Right ventricle myocardium superior (tissue), 1 donor: ENCODE measurements at places on chromosomes 16 and 17. TPM values are rescaled to one million over a fixed set of nuclear protein-coding genes. Genes with fewer than 3 reads are reported as not detected.

The SP6 gene
- 0.08 TPM for total RNA-seq

The FBXW10 gene
- 0.24 TPM for total RNA-seq

The CCL5 gene
- 1.6 TPM for total RNA-seq

The ITGB3 gene
- 2.7 TPM for total RNA-seq

The TNK1 gene
- 2.1 TPM for total RNA-seq

The WIPF2 gene
- 11.8 TPM for total RNA-seq

The APOBR gene
- 0.48 TPM for total RNA-seq

The DOC2B gene
- total RNA-seq = 3.4 TPM

The CES5A gene
- 0.35 TPM for total RNA-seq

The KRTAP4-4 gene
- total RNA-seq = not detected

DNA sequence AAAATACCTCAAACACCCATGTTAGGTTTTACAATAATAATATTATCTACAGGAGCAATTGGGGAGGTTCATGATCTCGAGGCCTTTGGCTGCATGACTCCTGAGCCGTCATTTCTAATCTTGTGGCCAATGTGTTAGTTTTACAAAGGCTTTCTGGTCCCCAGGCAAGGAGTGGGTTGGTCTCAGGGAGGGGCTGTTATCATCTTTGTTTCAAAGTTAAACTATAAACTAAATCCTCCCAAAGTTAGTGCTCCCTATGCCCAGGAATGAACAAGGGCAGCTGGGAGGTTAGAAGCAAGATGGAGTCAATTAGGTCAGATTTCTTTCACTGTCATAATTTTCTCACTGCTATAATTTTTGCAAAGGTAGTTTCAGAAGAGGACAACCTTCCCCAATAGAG, 9.1 kb upstream of the CCL5 start:
- DNase-seq = no peak

- DNase-seq = no peak
Measured at GRCh38 chr17:43383826-43384475, 14.8 kb upstream of the ARL4D start.

DNA sequence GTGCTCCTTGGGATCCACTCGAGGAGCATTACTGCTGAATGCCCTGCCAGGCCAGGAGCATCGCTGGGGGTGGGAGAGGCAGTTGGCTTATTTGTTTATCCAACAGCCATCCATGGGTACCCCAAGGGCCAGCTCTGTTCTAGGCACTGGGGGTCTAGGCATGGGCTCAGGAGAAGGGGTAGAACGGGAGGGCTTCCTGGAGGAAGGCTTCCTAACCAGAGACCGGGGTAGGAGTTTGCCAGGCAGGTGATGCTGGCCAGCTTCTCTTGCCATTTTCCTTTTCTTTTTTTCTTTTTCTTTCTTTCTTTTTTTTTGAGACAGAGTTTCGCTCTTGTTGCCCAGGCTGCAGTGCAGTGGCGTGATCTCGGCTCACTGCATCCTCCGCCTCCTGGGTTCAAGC, 241.0 kb downstream of the SEC14L1 start:
- DNase-seq = no peak

- no peak for DNase-seq
Measured at GRCh38 chr17:11909348-11909747, 87.9 kb downstream of the ZNF18 start.

GRCh38 chr16:19555938-19556771, 652 bp downstream of the VPS35L start:
- no peak for DNase-seq

GRCh38 chr16:65154321-65154720, 32.5 kb upstream of the CDH11 start:
- DNase-seq = no peak

DNA sequence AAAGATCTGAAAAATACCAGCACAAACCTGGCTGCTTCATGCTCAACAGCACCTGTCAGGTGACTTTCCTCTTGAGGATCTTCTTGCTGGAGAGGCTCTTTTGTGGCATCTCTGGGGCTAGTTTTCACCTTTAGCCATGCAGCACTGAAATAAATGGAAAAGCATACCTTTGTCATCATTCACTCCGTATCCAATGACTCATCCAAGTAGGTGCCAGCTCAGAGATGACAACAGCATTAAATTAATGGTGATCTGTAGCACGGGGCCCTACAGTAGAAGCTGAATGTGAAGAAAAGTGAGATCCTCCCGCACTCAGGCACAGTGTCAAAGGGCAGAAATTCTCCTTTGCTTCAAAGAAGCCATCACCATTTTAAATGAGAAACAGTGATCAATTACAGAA, 32.2 kb downstream of the KIAA0753 start:
- no peak for DNase-seq

GRCh38 chr17:16662936-16663335, 9.3 kb upstream of the ZNF624 start:
- no peak for DNase-seq

DNA sequence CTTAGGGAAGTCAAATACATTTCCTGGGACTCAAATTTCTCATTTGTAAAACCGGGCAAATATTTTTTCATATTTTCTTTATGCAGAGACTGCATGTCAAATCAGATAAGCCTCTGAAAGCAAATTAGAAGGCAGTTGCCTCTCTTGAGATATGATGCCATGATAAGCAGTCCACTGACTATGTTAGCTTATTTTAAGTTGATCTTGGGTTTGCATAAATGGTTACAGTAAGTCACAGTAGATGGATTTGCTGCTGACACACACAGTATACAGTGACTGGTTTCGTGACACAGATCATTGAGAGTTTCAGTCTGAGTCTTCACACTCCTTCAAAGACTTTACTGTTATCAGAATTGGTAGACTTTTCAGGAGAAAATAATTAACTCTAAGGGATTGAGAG, 927.6 kb upstream of the CDH8 start:
- DNase-seq = no peak

DNA sequence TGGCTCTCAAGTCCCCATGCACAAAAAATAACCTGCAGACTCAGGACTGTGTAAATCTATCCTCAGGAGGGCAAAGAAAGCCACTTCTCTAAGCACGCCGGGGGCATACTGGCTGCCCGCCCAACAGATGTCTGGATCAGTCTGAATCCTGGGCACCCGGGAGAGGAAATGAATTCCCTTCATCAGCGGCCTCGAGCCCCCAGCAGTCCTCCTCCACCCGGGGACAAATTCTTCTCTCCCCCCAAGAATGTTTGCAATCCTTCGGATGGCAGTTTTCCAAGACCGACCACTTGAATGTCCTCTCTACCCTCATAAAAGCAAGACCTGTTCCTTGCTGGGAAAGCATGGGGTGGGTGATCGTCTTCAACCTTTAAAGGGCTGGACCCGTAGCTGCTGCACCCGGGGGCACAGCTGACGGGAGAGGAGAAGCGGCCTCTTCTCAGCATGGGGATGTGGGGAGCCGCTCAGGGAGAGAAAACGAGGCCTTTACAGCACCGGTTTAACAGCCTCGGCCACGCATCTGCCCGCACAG, 9.4 kb upstream of the MAP2K3 start:
- DNase-seq = no peak

GRCh38 chr16:2404099-2404498, 25.1 kb upstream of the CCNF start:
- no peak for DNase-seq

DNA sequence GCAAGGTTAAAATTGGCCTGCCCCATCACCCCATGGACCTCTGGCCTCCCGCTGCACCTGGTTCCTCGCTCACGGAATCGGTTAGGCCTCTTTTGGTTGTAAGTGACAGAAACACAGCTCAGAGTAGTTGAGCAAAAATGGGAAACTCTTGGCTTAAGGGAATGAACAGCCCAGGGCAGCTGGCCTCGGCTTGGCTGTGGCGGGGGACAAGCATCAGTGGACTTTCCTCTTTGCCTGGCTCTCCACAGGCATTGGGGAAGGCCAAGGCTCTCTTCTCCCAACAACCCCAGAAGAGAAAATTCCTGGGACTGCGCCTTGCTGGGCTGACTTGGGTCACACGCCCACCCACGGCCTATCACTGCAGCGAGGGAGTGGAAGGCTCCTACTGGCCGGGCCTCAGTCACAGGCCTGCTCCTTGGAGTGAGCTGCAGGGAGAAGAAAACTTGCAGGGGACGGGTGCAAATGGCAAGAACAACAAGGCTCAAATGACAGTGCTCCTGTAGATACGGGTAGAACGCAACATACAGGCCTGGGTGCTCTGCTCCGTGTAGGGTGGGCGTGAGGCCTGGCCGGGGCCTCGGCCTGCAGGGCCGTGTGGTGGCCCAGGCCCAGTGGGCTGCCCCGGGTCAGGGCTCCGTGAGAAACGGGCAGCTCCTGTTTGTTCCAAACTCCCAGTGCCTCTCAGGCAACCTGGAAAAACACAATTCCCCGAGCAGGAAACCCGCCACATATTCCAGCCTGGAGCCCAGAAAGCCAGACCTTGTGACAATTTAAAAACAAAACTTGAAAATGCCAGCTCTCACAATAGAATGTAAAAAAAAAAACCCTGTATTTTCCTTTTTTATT, 25.0 kb upstream of the ATP2A3 start:
- DNase-seq = no peak

- no peak for DNase-seq
Measured at GRCh38 chr17:20043021-20043420, 33.9 kb downstream of the SPECC1 start.

- DNase-seq = peak; percentile 16
Measured at GRCh38 chr17:17320188-17320910, 17.2 kb downstream of the NT5M start.

DNA sequence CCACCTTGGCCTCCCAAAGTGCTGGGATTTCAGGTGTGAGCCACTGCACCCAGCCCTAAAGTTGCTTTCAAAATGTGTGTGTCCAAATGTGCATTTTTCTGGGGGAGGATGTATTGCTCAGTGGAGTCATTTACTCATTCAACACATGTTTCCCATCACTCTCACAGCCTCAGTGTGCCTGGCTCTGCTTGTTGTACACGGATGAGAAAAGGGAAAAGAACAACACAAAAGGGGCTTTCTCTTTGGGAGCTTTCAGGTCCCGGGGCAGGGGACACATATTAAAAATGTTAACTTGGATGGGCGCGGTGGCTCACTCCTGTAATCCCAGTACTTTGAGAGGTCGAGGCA, 1.7 kb upstream of the PPL start:
- no peak for DNase-seq

DNA sequence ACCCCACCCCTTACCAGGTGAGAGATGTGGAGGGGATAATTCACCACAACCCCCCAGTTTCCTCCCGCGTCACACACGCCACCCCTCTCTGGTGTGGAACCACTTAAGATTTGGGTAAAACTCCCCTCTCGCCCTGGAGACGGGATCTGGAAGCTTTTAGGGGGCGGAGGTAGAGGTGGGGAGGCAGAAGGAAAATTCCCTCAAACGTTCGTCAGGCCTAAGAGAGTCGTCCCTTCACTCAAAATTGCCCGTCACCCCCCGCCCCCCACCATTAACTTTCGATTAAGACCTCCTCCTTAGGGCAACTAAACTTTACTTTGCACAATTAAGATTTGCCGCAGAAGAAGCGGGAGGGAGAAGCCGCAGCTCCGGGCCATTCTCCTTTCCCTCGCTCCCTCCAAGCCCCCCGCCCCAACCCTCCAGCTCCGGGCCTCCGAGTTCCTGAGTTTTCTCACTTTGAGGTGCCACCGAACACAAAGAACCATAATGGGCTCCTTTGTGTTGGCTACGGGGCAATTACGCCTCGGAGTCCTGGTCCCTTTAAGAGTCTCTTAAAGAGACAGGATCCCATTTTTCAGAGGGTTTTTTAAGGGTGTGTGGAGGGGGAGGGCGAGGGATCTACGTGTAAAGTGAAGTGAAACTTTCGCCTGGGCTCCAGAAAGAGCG, 985 bp upstream of the FZD2 start:
- DNase-seq = no peak

DNA sequence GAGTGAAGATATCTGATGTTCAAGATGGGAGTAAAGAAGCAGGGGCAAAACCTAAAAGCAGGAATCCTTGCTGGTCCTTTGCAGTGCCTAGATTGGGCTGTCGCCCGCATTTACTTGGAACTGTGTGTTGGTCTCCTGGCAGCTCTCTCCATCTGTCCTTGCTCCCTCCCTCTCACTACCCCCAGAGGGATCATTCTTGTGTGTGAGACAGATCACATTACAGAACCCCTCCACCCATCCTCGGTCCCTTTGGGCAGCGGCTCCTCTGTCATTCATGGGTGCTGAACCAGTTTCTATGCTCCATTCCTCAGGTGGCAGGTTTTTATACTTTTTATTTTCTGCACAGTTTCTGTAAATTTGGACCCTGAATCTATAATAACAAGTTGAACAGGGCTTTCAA, 99.4 kb upstream of the MYOCD start:
- DNase-seq = no peak

DNA sequence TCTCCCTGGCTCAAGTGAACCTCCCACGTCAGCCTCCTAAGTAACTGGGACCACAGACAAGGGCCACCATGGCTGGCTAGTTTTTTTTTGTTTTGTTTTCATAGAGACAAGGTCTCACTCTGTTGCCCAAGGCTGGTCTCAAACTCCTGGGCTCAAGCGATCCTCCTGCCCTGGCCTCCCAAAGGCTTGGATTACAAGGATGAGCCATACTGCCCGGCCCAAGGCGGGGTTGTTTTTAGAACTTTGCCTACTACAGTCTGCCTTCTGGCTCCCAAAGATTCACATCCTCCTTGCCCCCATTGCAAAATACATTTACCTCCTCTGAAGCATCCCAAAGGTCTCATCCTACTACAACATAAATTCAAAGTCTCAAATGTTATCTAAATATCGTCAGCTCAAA, 49.5 kb upstream of the PHOSPHO1 start:
- no peak for DNase-seq

- DNase-seq = no peak
Measured at GRCh38 chr16:595094-595528, 5.2 kb downstream of the RAB40C start.

- peak; percentile 84 for DNase-seq
Measured at GRCh38 chr17:75524970-75525805, at the start of gene LLGL2. LLGL2 (plus strand) TSS chr17:75525697; CDS start chr17:75543427, 17,730 bp downstream.

- no peak for DNase-seq
Measured at GRCh38 chr16:55938126-55938525, 63.0 kb upstream of the CES5A start.

GRCh38 chr16:58425756-58426494, 33.7 kb downstream of the GINS3 start:
- DNase-seq = no peak

GRCh38 chr17:80491478-80492342, 15.3 kb upstream of the NPTX1 start:
- peak; percentile 7 for DNase-seq

- DNase-seq = no peak
Measured at GRCh38 chr17:83186751-83187421, 107.5 kb downstream of the METRNL start.

- peak; percentile 62 for DNase-seq
Measured at GRCh38 chr17:40480501-40481003, 20.9 kb downstream of the TNS4 start.

DNA sequence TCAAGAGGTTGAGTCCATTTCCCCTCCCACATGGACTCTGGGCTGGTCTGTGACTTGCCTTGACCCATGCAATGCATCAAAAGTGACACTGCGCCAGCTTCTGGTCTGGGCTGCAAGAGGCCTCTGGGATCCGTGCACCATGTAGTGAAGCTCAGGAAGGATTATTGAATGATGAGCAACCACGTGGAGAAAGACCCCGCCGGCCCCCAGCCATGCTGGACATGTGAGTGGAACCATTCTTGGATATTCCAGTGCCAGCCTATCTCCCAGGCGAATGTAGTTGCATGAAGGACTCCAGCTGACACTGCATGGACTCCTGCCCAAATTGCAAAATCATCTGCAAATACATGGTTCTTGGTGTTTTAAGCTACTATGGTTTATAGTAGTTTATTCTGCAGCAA, 7.6 kb upstream of the ALOX15B start:
- no peak for DNase-seq
